ENCODE measurements at places on chromosomes 5 and 9. TPM values are rescaled to one million over a fixed set of nuclear protein-coding genes. Genes with fewer than 3 reads are reported as not detected.

SPINK14 gene
- total RNA-seq = not detected

ZNF454 gene
- total RNA-seq = 1.7 TPM

LYSMD3 gene
- total RNA-seq = 31.5 TPM

ALDH7A1 gene
- total RNA-seq = 29.9 TPM

PRELID2 gene
- total RNA-seq = 23.5 TPM

SPINK4 gene
- not detected for total RNA-seq

RNF130 gene
- 21.2 TPM for total RNA-seq

ZNF300 gene
- 9.0 TPM for total RNA-seq

TRPM6 gene
- under 0.01 TPM for total RNA-seq

PCDHGC5 gene
- 2.9 TPM for total RNA-seq

ACTBL2 gene
- total RNA-seq = 0.11 TPM

TOR4A gene
- total RNA-seq = 38.7 TPM

BSPRY gene
- not detected for total RNA-seq

GNA14 gene
- under 0.01 TPM for total RNA-seq

PCDHA11 gene
- 0.22 TPM for total RNA-seq
